ENCODE measurements at places on chromosomes 1 and 21. TPM values are rescaled to one million over a fixed set of nuclear protein-coding genes. Genes with fewer than 3 reads are reported as not detected.

Gene FYB2
- 8.2 TPM for total RNA-seq

Gene AMY2B
- total RNA-seq = 28.2 TPM

Gene DSTYK
- total RNA-seq = 26.9 TPM

Gene CD1E
- 0.21 TPM for total RNA-seq

Gene EXO5
- total RNA-seq = 22.6 TPM

Gene ATAD3C
- 1.7 TPM for total RNA-seq

Gene AUNIP
- 1.1 TPM for total RNA-seq

Gene LCE1E
- not detected for total RNA-seq

Gene GNAT2
- not detected for total RNA-seq

Gene FAM43B
- 1.5 TPM for total RNA-seq

Gene DUSP23
- 121 TPM for total RNA-seq

Gene GNG4
- total RNA-seq = 2.5 TPM

Gene GJA4
- total RNA-seq = 21.4 TPM

Gene VHLL
- total RNA-seq = not detected

Gene TFF2
- total RNA-seq = not detected

Gene LRRC38
- not detected for total RNA-seq

Gene SLC44A3
- total RNA-seq = 1.3 TPM

Gene CCDC181
- total RNA-seq = 5.2 TPM

Gene PADI2
- 2.8 TPM for total RNA-seq

Gene ELF3
- 67.7 TPM for total RNA-seq

Gene CFHR4
- total RNA-seq = not detected

Gene HES3
- not detected for total RNA-seq

Gene SPATA1
- total RNA-seq = not detected

Gene LCE3D
- not detected for total RNA-seq

Gene KCNH1
- not detected for total RNA-seq

Gene NEXN
- 25.9 TPM for total RNA-seq

Gene NFIA
- 74.2 TPM for total RNA-seq

Gene OR2L13
- total RNA-seq = 0.21 TPM

Gene LENEP
- not detected for total RNA-seq

Gene ICOSLG
- total RNA-seq = 0.69 TPM

Gene SDHB
- 152 TPM for total RNA-seq

Gene FCAMR
- total RNA-seq = not detected

Gene FCRL6
- 1.1 TPM for total RNA-seq

Gene LRRIQ3
- total RNA-seq = not detected

Gene TRABD2B
- total RNA-seq = 1.6 TPM

Gene AMY1C
- not detected for total RNA-seq

Gene C1orf94
- not detected for total RNA-seq

Gene RUNX3
- not detected for total RNA-seq

Data from uterus (tissue), 4 donors.